ENCODE measurements at places on chromosomes 5 and 9.

- DNase-seq: no peak
These were observed 128.9 kb downstream of the LRRC70 start for GRCh38 chr5:62707563-62707962.

GRCh38 chr9:106657926-106658325 is 205.0 kb upstream of the ZNF462 start:
- DNase-seq: no peak

- no peak for DNase-seq
These were observed 191.1 kb downstream of the OLFM1 start for GRCh38 chr9:135278586-135278985.

- no peak for DNase-seq
These were observed 301.4 kb downstream of the TENT4A start for GRCh38 chr5:7014611-7015010.

DNA sequence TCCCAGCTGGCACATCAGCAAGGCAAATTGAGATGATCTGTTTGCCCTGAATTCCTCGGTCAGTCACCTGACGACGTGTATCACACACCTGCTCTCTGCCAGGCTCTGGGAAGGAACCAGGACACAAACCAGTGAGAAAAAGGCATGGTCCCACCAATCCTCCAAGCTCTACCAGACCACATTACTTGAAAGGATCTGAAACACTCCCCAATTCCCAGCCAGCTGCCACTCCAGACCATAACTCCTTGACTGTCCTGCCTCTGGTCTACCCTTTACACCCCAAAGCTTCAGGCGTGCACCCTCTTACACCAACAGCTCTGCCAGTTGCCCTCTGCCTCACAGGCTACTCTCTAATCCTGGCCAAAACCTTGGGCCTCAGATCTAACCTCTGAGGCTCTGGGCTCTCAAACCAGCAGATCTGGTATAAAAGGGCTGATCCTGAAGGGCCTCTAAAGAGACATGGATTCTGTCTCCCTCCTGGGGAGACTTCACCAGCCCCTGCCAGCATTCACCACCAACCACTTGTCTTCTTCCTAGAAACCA is 6.8 kb downstream of the MGAT1 start:
- DNase-seq: no peak

GRCh38 chr5:135393229-135393628 is 5.8 kb downstream of the MACROH2A1 start:
- no peak for DNase-seq

DNA sequence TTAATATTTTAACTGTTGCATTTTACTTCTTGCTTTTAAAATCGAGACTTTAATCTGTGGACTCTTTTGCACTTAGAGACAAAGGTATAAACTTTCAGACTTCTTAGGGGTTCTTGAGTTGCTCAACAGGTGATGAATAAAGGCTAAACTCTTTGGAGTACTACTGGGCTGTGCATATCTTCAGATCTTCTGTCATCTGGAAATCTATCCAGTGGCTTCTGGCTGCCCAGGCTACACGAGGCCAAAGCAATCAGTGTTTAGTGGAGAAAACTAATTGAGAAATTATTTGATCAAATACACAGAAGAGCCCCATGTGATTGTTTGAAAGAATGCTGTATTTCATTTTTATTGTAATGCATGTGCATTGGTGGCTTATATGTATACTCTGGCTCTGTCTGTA is 146.1 kb downstream of the PBX3 start:
- no peak for DNase-seq
